Spinal cord (tissue), 10 donors: ENCODE measurements at places on chromosomes 11 and 22. TPM values are rescaled to one million over a fixed set of nuclear protein-coding genes. Genes with fewer than 3 reads are reported as not detected.
A peak's percentile ranks its signal among the peaks of the same experiment; 100 is the strongest.

MGAT3 gene
- 30.0 TPM for total RNA-seq

SLC22A6 gene
- total RNA-seq: 340 TPM

TPH1 gene
- 0.50 TPM for total RNA-seq

KDM4D gene
- 2.3 TPM for total RNA-seq

GDPD4 gene
- total RNA-seq: not detected

DEFB131B gene
- total RNA-seq: not detected

DNA sequence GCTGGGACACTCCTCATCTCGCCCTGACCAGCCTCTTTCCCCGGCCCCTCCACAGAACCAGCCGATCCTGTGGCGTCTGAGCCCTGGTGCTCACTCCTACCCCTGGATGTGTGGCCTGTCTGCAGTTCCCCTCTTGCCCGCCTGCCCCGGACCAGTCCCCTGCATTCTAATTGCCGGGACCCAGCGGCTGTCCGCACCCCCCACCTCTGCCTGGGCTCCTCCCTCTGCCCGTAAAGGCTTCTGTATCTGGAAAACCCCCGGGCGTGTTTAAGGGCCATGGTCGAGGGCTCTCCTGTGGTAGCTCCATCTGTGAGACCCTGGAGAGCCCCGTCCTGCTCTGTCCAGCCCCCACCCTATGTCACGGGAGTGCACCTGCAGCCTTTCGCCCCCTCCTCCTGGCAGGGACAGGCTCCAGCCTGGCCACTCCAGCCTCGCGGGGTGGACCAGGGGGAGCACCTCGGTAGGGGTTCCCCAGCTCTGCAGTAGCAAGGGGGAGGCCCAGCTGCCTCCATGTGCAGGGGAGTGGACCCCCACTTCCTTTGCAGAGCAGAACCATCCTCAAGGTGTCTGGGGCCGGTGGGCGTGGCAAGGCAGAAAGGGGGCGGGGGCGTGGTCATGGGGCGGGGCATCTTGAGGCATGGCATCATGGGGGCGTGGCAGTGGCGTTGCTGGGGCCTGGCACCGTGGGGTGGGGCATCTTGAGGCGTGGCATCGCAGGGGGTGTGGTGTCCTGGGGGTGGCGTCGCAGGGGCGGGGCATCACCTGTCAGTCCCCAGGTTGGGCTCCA lies 430.4 kb downstream of the TBC1D22A start:
- DNase-seq: no peak

GRCh38 chr11:26583550-26583949 lies 11.5 kb upstream of the MUC15 start:
- no peak for DNase-seq

DNA sequence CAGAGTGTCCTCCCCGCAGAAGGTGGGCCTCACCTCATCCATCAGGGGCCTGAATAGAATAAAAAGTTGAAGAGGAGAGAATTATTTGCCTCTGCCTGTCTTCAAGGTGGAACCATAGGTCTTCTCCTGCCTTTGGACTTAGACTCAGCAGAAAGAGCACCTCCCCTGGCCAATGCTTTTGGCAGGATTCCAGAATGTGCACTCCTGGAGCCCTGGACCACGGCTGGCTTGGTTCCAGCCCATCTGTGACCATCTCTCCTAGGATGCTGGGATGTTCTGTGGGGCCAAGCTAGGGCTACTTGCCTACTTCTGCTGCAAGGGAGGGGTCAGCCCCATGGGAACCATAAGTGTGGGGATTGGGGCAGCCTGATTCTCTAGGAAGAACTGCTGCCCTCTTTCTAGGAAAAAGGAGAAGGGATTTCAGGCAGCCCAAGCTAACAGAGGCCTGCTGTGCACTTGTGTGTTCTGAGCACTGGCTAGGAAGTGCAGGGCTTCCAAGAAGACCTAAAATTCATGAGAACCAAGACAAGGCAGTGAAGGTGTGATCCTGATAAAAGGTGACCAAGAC lies 32.2 kb upstream of the SHANK2 start:
- DNase-seq: no peak

DNA sequence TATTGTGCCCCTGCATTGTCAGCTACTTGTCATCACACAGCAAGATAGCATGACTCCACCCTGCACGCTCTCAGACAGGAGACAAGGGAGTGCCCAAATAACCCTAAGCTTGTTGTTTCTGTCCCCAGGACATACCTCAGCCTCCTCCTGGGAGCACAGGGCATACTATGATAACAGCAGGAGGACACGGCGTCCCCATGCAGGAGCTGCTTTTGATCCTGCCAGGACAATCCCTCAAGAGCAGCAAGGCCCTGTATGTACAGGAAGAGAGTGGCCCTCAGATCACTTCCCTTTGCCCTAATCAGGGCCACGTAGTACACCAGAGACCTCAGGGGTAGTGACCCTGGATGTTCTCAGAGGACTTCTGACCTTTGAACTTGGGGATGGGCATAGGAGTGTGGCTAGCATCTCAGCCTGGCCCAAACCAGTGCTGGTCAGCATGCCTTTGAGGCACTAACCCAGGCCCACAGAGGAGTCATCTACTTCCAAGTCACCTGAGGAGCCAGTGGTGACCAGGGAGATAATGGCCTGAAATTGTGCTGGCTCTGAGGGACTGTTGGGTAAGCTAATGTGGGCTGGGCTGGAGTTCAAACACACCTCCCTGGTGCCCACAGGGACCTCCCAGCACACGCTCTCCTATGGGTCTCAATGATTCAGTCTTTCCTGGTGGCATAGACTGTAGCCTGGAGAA lies 9.2 kb downstream of the APOA4 start:
- DNase-seq: no peak

DNA sequence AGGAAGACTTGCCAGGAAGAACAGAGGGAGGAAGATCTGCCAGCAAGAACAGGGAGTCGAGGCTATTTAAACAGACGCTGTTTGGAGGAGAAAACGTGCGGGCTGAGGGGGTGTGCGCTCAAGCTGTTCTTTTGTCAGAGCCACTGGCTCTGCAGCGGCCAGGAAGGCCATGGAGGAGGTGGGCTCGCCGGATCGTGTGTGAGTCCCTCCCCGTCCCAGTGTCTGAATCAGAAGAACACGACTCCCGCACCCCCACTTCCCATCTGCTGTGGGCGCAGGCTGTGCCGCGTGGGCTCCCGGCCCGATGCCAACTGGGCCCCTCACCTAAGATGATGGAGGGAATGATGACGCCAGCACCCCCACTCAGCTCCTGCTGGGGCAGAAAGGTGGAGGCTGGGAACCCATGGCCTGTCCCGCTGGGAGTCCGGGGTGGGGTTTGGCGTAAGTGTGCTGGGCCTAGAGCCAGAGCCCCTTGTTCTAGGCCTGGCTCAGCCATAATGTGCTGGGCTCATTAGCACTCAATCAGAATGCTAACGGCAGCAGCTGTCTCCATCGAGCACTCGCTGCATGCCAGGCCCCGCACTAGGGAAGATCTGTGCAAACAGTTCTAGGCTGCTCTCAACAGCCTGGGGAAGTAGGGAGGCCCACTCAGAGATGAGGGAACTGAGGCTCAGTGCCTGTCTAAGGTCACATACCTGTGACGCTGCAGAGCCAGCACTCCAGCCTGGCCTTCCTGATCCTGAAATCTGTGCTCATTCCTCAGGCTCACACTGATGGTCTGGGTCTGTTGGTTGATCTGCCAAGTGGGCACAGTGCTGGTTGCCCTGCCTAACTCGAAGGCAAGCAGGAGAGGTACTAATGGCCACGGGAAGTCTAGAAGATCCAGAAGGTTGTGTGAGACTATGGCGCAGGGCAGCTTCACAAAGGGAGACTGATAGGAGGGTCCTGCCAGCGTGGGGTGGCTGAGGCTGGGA lies 11.5 kb downstream of the NPTXR start:
- no peak for DNase-seq

DNA sequence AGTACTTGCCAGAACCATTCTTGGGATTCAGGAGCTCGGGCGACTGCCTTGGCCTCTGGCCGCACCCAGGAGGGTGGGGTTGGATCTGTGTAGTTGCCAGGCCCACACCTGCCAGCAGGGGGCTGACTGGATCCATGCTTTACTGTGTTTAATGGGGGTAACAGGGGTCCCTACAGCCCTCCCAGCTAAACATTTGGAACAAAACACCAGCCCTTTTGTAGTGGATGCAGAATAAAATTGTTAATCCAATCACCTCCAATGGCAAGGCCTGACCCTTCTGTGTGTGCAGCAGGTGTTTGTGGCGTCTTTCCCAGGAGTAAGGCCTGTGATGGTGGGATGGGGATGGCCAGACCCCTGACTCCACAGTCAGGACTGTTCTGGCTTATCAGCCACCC lies 22.5 kb downstream of the SUN2 start:
- DNase-seq: no peak

DNA sequence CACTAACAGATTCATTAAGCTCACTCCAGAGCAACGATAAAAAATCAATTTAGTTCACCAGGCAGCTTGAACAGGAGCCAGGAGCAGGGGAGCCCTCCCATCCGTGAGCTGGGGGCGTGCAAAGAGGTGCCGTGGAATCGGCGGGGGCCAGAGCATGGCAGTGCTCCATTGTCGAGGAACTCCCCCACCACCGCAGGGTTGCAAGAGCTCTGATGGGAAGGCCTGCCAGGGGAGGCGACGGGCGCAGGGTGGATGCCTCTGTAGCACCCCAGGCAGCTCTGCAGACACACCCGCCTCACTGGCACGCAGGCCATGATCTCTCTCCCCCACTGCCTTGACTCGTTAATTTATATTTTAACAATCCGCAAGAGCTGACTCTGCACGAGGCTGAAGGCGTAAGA lies 433.2 kb downstream of the MIAT start:
- DNase-seq: no peak

- no peak for DNase-seq
Observed at GRCh38 chr11:65918211-65919140, at the start of gene C11orf68. C11orf68 (minus strand) TSS chr11:65919062; CDS start chr11:65919031, 31 bp downstream.

GRCh38 chr11:117818041-117818873 lies 6.3 kb downstream of the FXYD2 start:
- no peak for DNase-seq

DNA sequence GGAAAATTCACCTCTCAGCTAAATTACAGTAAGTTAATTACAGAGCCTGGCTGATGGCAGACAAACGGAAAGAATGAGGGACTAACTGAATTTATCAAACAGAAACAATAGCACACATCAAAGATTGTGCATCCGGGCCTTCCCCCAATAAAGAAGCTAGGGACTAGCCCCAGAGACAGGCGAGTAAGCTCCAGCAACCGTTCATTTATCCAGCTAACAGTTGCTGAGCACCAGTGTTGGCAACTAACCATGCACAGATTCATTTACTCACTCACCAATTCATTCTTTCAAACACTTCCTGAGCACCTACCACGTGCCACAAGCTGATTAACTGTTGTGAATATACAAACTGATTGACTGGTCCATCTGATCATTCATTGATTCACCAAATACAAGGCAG lies 51.2 kb downstream of the SMCO4 start:
- DNase-seq: no peak

DNA sequence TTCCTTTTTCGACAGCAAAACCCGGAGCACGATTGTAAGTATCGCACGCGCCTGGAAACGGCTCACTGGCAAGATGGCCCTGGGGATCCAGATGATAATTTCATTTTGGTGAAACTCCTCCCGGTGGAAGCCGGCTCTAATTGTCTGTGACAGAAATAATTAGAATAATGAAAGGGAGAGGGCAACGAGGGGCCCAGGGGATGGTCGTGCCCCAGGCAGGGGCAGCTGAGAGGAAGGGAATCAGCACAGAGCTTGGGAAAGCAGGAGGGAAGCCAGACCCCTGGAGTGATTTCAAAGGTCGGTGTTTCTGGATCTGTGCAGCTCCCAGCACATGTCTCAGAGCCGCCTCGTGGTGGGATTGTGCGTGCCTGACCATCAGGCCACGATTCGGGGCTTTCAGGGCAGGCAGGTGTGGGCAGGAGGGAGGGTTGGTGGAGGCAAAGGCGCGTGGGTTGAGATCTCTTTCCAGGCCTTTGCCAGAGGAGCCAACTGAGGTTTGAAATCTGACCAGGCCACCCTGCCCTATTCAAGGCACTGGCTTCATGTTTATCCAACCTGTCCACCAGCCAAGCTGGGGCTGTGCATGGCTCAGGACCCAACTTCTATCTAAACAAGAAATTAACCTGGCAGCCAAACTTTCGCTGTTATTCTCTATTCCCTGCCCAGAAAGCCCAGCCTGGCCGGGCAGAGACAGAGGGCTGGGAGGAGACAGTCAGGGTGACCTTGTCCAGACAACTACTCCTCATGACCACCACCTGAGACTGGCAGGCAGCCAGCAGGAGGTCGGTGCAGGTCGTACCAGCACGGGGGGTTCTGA lies 27.8 kb downstream of the ANO1 start:
- no peak for DNase-seq

DNA sequence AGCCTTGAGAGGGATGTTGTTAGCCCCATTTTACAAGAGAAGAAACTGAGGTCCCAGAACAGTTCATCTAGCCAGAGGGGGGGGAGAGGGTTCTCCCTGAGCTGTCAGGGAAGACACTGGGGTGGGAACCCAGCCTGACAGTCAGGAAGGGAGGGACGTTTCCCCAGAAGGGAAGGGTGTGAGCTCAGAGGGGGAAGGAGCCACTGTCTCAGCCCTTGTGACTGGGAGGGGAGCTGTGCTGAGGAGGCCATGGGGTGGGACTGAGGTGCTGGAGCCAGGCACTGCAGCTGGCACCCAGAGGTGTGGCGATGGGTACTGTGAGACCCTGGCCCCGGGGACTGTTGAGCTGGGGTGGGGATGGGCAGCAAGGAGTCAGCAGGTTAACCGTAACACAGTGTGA lies 35.7 kb downstream of the DAGLA start:
- DNase-seq: no peak

GRCh38 chr11:104968355-104968855 lies at the start of gene CASP4:
CASP4 (minus strand) TSS chr11:104968574; CDS start chr11:104968525, 49 bp downstream.
- DNase-seq: peak; percentile 35

- DNase-seq: no peak
Observed at GRCh38 chr11:63552921-63553320, 10.3 kb downstream of the PLAAT2 start.
